Stimulated activated CD8-positive, alpha-beta memory T cell treated with anti-CD3 and anti-CD28 coated beads, Interleukin-4, amount 100 ng/mL, for 1 hour (primary cell): ENCODE measurements at places on chromosomes 12 and 14.
A peak's percentile ranks its signal among the peaks of the same experiment; 100 is the strongest.

GRCh38 chr14:94925416-94926173 lies 155.7 kb upstream of the GSC start:
- no peak for DNase-seq

- DNase-seq, result no peak
Measured at GRCh38 chr12:55861396-55861795, 18.7 kb upstream of the MMP19 start.

- DNase-seq, result no peak
Measured at GRCh38 chr12:82473111-82473754, 114.9 kb downstream of the METTL25 start.

- no peak for DNase-seq
Measured at GRCh38 chr14:101370593-101371569, 190.4 kb upstream of the DIO3 start.

DNA sequence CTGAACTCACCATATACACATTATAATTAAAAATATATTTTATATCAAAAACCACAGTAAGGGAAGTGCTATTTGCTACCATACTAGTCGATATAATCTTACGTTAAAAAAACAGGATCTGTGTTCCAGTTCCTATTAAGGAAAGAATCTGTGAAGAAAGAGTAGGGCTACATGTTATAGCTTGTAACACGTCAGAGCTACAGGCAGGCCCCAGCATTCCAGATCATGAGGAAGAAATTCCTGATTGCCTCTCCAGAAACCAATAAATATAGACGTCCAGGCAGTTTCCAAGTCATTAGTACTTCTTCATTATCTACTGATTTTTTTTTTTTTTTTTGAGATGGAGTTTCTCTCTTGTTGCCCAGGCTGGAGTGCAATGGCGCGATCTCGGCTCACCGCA lies 20.6 kb downstream of the SGPP1 start:
- no peak for DNase-seq

DNA sequence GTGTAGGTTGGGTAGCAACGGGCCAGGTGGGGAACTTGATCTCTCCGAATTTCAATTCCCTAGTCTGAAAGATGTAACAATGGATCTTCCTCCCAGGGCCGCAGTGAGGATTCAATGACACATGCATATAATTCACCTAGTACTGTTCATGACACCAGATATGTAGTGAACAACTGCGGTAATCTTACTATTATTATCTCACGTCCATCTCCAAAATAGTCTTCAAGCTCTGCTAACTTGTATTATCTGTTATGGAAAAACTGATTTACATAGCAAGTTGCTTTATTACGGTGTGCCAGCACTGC lies 26.4 kb downstream of the MOK start:
- DNase-seq, result no peak

DNA sequence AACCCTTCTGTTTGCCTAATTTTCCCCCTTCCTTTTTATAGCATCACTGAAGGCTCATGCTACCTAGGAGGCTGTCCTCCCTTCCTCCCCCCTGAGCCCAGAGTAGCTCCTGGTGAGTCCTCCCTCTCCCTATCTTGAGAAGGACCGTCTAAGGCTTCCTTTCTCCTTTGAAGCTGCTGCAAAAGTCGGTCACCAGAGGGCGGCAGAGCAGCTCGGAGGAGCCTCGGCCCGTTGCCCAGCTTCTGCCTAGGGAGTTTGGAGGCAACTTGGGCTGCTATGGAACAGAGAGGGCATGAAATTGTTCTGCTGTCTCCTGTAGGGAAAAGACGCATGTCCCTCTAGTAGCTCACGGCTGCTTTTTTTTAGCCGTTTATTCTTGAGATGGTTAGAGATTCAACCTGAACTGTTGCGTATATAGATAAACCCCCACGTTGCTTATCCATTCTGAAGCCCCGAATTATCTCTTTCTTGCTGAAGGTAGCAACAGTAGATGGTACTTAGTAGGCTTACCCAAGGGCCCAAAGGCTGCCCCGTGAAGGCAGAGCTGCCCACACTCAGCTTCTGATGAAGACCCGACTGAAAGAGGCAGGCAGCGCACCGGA lies 5.7 kb downstream of the WNT5B start:
- peak; percentile 21 for DNase-seq

- no peak for DNase-seq
Measured at GRCh38 chr14:54894995-54895394, 7.6 kb downstream of the GCH1 start.

GRCh38 chr12:104631867-104632266 lies 175.1 kb downstream of the CHST11 start:
- no peak for DNase-seq

GRCh38 chr12:1801303-1801975 lies 18.9 kb upstream of the LRTM2 start:
- no peak for DNase-seq

DNA sequence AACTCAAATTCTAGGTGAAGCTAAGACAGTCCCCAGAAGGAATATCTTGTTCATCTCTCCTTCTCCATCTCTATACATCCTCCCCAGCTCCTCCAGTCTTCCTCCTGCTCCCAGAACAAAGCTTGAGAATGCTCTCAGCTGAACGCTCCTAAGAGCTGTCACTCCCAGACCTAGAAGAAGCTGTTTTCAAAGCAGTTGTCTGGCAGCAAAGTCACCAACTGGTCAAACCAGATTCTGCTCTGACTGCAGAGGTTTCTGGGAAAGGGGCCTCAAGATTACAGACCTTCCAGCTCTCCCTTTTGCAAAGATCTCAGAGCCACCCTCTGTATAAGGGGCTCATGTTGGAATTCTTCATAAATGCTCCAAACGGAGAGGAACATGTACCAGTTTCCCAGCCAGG lies 9.6 kb upstream of the HSPB8 start:
- no peak for DNase-seq

DNA sequence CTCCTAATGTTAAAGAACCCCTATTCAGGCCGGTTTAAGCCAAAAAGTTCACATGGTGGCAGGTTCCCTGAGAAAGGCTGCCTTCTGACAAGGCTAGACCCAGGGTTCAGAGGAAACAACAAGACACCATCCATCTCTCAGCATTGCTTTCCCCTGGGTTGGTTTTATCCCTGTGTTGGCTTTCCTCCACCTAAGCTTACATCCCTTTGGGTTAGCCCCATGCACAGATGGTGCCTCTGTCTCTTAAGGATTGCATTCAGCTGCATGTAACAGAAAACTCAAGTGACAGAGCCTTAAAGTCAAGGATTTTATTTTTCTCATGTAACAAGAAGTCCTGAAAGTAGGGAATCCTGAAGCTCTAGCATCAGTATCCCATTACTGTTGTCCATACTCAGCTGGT lies 42.8 kb upstream of the RIN3 start:
- DNase-seq, result no peak

GRCh38 chr14:49497725-49498348 lies 88.3 kb downstream of the RPS29 start:
- DNase-seq, result no peak

DNA sequence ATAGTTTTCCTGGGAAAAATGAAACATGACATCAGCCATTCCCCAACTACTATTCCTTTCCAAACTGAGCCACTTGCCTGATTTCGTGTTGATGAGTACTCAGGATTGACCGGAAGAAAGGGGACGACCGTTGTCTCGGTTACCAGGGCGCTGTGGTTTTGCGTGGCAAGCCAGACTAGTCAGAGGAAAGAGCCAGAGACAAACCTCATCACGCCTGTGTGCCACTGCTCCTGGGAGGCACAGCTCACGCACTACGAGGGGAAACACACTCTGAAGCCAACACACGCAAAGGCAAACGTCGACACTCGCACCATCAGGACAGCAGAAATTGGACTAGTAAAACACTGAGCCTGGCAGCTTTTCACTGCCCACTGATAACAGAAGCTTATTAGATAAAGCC lies 35.0 kb downstream of the GIT2 start:
- DNase-seq, result no peak

- DNase-seq, result no peak
Measured at GRCh38 chr12:89469361-89469760, 55.2 kb downstream of the GALNT4 start.

GRCh38 chr12:40336573-40337199 lies 111.9 kb downstream of the LRRK2 start:
- no peak for DNase-seq

DNA sequence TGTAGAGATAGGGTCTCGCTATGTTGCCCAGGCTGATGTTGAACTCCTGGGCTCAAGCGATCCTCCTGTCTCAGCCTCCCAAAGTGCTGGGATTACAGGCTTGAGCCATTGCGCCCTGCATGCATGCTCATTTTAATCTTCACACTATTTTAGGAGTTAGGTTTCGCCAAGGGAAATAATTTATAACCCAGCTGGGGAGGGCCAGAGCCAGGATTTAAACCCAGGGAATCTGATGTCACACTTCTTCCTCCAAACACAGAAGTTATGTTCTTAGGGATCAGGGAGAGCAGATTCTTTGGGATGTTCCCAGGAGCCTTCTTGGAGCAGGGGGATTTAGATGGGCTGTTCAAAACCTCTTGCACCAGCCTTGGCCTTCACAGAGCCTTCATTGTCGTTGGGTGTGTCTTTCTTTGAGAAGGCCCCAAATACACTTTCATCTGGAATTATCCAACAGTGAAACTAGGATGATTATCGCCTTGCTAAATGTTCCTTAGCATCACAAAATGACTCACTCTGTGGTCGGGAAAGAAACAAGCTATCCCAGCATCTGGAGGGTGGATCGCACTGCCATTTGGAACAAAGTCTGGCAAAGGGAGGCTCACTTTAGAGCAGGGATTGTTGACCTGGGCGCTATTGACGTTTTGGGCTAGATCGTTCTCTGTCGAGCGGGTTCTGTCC lies 8.2 kb upstream of the PPP1CC start:
- DNase-seq, result no peak

DNA sequence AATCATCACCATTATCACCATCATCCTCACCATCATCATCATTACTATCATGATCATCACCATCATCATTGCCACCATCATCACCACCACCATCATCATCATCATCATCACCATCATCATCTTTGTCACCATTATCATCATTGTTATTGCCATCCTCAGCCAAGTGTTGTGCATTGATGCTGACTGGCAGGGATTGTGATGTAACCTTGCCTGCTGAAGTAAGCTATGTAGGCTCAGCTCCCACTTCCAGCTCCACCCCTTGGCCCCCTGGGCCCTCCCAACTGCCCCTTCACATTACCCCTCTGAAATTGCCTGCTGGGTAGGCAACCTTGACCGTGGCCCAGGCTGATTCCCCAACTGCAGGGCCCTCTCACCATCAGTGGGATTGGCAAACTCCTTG lies 37.6 kb downstream of the SVOP start:
- no peak for DNase-seq

DNA sequence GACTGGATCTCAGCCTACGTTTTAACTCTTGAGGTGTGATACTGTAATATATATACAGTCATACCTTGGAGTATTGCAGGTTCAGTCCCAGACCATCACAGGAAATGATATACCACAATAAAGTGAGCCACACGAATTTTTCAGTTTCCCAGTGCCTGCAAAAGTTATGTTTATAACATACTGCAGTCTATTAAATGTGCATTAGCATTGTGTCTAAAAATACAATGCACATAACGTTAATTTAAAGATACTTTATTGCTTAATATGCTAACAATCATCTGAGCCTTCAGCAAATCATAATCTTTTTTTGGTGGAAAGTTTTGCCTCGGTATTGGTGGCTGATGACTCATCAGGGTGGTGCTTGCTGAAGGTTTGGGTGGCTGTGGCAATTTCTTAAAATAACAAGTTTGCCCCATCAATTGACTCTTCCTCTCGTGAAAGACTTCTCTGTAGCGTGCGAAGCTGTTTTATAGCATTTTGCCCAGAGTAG lies 18.9 kb downstream of the PYROXD1 start:
- no peak for DNase-seq

DNA sequence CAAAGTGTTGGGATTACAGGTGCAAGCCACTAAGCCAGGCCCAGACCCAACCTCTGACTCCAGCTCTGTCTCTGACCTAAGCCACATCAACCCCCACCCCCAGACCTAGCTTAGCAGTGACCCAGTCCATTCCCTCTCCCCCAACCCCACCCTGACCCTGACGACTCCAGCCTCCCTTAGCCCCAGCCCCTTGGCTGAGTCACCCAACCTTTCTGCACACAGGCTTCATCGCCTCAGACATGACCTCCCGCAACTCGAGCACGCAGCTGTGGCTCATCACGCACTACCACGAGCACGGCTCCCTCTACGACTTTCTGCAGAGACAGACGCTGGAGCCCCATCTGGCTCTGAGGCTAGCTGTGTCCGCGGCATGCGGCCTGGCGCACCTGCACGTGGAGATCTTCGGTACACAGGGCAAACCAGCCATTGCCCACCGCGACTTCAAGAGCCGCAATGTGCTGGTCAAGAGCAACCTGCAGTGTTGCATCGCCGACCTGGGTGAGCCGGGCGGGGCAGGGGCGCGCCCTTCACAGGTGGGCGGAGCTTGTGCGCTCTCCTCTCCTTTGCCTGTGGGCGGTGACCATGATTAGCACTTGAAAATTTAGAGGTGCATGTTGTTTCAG lies 7.8 kb downstream of the ACVRL1 start:
- no peak for DNase-seq

GRCh38 chr14:47300796-47301195 lies 374.6 kb downstream of the MDGA2 start:
- no peak for DNase-seq

DNA sequence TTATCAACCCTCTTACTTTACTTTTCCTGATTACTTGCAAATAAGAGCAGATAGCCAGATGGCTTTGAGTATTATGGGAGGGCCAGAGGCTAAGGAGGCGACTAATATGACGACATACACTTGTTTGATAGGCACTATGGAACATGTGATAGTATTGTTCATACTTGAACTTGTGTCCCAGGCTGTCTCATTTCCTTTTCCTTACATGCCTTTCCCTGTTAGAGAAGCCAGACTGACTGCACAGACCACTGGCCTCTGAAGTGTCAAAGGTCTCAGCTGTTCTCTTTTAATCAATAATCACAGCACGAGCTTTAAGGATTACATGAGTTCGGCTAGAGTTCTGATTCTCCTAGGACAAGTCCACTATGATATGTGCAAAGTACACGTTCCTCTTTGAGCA lies 326.0 kb downstream of the PRKD1 start:
- DNase-seq, result no peak

DNA sequence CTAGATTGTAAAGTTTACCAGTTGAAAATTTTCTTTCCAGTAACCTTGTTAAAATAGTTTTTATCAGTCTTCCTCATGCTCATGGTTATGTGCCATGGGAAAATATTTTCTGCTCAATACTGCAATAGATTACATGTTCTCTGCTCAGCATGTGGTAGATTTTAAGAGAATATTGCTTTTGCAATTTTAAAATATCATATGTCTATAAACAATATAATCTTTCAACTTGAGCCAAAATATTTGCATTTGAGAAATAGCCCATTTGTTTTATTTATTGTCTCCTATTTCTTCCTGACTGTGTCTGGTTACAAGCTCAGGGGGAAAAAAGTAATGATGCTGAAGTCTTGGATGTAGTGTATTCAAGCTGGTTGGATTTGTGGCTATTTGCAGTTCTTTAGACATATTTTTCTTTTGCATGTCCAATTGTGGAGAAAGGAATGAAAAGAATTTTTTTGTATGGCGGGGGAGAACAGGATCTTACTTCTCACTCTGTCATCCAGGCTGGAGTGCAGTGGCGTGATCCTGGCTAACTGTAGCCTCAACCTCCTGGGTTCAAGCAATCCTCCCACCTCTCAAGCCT lies 342.6 kb upstream of the NAV3 start:
- no peak for DNase-seq

GRCh38 chr14:52299692-52300278 lies 14.3 kb upstream of the PTGER2 start:
- DNase-seq, result no peak

- no peak for DNase-seq
Measured at GRCh38 chr14:79407572-79407971, 803.7 kb downstream of the DIO2 start.
